ENCODE measurements at places on chromosomes 12 and 14. TPM values are rescaled to one million over a fixed set of nuclear protein-coding genes. Genes with fewer than 3 reads are reported as not detected.

Gene CCDC38
- not detected for total RNA-seq

Gene NRXN3
- total RNA-seq, result 0.84 TPM

Gene MAGOHB
- total RNA-seq, result 17.7 TPM

Gene CIDEB
- 19.1 TPM for total RNA-seq

Gene PXMP2
- 11.7 TPM for total RNA-seq

Gene PPFIA2
- total RNA-seq, result 2.7 TPM

Gene CD4
- 31.3 TPM for total RNA-seq

Gene ACSM4
- not detected for total RNA-seq

Gene TSHR
- 0.39 TPM for total RNA-seq

Gene PLA2G1B
- total RNA-seq, result 1.8 TPM

Gene RIMKLB
- 40.7 TPM for total RNA-seq

Gene OR4Q2
- total RNA-seq, result not detected

Gene LYSET
- total RNA-seq, result 24.1 TPM

Gene TRIM9
- total RNA-seq, result 1.3 TPM

Gene CINP
- total RNA-seq, result 34.1 TPM

Gene TOGARAM1
- total RNA-seq, result 13.4 TPM

Gene C14orf39
- 0.10 TPM for total RNA-seq

Gene SERPINA9
- total RNA-seq, result not detected

Gene TRAFD1
- 17.4 TPM for total RNA-seq

Gene GRIN2B
- 0.64 TPM for total RNA-seq

Gene HOMEZ
- 6.8 TPM for total RNA-seq

Gene PACS2
- 84.3 TPM for total RNA-seq

Gene CACNB3
- total RNA-seq, result 13.2 TPM

Gene ACTR6
- 17.7 TPM for total RNA-seq

Gene KRT75
- not detected for total RNA-seq

Gene STAB2
- 0.35 TPM for total RNA-seq

Gene CPNE8
- total RNA-seq, result 34.0 TPM

Gene CLEC4E
- 11.3 TPM for total RNA-seq

Gene MIP
- total RNA-seq, result not detected

Gene PA2G4
- 99.5 TPM for total RNA-seq

Gene DNAI7
- total RNA-seq, result not detected

Gene TAS2R9
- total RNA-seq, result not detected

Gene ENDOU
- 1.4 TPM for total RNA-seq

Measured in mesenteric fat pad (tissue), 1 donor.